ENCODE measurements at places on chromosomes 16 and 17. TPM values are rescaled to one million over a fixed set of nuclear protein-coding genes. Genes with fewer than 3 reads are reported as not detected.

GRCh38 chr17:75405365-75406221 lies at the start of gene GRB2:
TSS of gene GRB2 (minus strand) at chr17:75405678. CDS start at chr17:75393628, 12,050 bp downstream.
- no peak for DNase-seq

DNA sequence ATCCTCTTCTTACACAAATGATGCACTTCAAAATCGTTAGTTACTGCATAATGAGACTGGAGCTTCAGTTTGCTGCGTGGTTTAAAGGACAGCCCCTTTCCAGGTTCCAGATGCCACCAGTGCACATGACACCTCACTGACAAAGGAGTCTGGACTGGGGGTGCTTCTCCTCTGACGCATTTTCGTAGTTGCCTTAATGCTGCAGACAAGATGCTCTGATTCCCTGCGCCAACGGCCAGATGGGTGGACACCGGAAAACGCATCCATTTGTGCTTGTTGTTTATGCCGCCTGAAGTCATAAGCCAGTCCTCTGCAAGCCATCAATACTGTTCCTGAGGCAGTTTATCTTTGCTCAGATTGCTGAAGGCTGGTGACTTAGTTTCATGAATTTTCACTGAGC lies 16.0 kb downstream of the FBXO31 start:
- DNase-seq: no peak

DNA sequence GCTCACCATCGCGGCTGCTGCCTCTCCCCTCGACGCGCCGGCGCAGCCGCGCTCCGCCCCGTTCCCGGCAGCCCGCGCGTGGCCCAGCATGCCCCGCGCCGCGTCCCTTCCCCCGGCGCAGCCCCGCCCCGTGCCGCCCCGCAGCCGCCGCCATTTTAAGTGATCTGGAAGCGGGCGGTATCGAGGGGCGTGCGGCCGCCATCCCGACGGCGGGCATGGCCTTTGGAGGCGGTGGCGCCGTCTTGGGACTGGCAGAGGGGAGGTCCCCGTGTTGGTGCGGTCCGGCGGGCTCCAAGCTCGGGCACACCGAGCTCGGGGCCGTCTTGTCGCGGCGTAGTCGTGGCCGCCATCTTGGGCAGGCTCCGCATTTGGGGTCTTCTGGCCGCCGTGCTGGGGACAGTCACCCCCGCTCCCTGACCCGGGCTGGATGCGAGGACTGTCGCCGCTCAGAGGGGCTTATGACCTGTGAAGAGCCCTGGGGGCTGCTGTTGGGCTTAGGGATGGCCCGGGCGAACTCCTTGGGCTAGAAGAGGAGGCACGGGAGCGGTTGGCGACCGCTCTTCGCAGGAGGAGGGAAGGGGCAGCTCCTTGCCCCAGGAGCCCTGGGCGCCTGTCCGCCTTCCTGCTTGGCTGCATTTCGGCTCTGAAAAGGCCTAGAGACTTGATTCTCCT lies at the start of gene ELOB:
ELOB (minus strand) TSS at position 50 of the 672 bp plus-strand sequence; CDS start at position 9, 41 bp downstream.
- no peak for DNase-seq

- no peak for DNase-seq
Measured at GRCh38 chr16:17470908-17471718, at the start of gene XYLT1. TSS of gene XYLT1 (minus strand) at chr16:17470960. CDS start at chr16:17470796, 164 bp downstream.

- DNase-seq: no peak
Measured at GRCh38 chr16:26770547-26770946, 296.2 kb upstream of the C16orf82 start.

GRCh38 chr17:39225959-39226683 lies 376 bp upstream of the STAC2 start:
- no peak for DNase-seq

GRCh38 chr16:80317599-80318037 lies 223.2 kb upstream of the DYNLRB2 start:
- no peak for DNase-seq

GRCh38 chr16:58850678-58851020 lies 116.5 kb upstream of the GOT2 start:
- no peak for DNase-seq

DNA sequence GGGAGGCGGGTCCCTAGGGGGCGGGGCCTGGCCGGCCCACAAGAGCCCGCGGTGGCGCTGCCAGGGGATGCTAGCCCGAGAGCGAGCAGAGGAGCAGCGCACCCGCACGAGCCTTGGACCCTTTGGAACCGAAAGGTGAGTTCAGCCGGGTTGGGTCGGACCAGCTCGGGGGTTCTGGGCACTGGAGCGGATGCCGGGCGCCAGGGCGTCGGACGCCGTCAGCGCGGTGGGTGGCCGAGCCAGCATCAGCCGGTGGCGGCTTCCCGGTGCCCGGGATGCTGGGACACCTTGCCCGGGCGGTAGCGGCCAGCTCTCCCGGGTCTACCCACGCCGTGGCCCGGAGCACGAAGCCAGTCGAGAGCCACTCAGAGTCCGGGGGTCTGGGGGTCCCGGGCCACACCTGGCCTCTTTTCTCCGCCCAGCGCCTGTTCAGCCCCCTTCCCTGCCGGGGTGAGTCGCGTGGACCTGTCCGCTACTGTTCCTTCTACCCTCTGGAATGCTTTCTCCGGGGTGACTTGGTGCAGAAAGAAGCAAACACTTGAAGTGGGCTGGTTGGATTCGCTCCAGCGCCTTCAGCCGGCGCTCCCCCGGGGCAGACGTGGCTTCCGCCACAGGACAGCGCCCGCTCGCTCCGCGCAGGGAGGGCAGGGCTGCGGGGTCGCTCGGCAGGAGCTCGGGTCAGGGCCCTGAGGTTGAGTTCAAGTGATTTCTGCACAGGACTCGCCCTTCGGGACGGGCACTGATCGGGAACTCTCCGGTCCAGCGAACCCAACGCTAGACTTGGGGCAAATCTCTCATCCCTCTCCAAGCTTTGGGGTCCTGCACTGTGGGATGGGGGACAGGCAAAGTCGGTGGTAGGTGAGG lies at the start of gene SCNN1G:
SCNN1G (plus strand) TSS at position 67 of the 864 bp plus-strand sequence. CDS start 3,527 bp downstream, outside the sequence.
- no peak for DNase-seq

- DNase-seq: no peak
Measured at GRCh38 chr17:61072648-61073047, 327.0 kb upstream of the TBX2 start.

DNA sequence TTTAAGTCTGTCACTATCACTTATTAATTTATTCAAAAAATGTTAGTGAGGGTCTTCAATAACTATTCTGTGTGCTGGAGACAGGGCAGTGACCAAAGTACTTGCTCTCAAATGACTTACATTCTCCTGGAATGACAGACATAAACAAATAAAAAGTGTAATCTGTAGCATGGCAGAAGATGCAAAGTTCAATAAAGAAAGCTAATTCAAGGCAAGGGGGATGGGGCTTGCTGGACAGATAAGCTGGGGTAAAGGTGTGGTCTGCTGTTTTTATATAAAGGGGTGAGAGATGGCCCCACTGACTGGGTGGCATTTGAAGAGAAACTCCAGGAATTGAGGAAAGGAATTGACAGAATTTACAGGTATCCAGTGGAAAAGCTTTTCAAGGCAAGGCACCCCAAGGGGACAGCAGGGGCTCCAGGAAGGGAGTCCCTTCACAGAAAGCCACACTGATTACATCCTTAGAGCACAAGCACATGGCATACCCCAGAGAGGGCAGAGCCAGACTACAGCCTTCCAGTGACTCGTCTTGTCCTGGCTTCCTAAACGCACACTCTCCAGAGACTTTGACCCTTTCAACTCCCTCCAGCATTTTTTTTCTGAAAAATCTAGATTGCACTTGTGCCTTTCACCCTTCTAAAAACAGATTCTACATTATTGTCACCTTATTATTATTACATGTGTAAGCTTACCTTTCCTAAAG lies 123.7 kb upstream of the HS3ST3A1 start:
- no peak for DNase-seq

DNA sequence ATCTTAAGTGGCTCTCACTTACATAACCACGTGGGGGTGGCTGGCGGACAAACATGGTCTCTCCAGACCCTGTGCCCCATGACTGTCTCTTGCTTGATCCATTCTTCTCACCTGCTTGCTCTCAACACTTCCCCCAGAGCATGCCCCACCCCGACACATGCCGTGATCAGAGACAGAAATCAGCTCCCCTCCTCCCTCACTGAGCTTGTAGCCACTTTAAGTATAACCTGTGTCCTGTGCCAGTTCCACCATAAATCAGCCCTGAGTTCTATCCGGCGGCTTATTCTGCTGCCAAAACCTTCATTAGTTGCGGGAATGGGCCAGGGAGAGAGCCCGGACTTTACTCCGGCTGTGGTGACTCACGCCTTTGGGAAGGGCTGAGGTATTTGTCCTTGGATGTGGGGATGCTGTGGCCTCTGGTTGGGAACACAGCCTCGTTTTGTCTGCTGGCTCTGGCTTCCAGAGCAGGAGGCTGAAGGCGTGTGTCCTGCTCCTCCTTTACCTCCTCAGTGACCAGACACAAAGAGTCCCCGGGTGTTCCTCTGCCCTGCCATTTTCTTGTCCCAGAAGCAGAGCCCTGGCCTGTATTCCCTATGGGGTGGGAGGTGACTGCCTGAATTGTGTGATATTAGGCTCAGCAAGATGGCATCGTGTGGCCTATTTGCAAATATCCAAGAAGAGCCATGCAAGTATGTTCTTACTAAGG lies 21.1 kb downstream of the ANKRD40 start:
- no peak for DNase-seq

Gene USP22
- 189 TPM for total RNA-seq

Gene RAB37
- not detected for total RNA-seq

Gene SMIM22
- total RNA-seq: not detected

Gene ZNF594
- total RNA-seq: 3.5 TPM

Gene QRICH2
- 3.5 TPM for total RNA-seq
